Fibroblast of lung (primary cell): ENCODE measurements at places on chromosomes 13 and 19. TPM values are rescaled to one million over a fixed set of nuclear protein-coding genes. Genes with fewer than 3 reads are reported as not detected.

- no peak for DNase-seq
These were observed 462.5 kb downstream of the KLF5 start for GRCh38 chr13:73521290-73521624.

DNA sequence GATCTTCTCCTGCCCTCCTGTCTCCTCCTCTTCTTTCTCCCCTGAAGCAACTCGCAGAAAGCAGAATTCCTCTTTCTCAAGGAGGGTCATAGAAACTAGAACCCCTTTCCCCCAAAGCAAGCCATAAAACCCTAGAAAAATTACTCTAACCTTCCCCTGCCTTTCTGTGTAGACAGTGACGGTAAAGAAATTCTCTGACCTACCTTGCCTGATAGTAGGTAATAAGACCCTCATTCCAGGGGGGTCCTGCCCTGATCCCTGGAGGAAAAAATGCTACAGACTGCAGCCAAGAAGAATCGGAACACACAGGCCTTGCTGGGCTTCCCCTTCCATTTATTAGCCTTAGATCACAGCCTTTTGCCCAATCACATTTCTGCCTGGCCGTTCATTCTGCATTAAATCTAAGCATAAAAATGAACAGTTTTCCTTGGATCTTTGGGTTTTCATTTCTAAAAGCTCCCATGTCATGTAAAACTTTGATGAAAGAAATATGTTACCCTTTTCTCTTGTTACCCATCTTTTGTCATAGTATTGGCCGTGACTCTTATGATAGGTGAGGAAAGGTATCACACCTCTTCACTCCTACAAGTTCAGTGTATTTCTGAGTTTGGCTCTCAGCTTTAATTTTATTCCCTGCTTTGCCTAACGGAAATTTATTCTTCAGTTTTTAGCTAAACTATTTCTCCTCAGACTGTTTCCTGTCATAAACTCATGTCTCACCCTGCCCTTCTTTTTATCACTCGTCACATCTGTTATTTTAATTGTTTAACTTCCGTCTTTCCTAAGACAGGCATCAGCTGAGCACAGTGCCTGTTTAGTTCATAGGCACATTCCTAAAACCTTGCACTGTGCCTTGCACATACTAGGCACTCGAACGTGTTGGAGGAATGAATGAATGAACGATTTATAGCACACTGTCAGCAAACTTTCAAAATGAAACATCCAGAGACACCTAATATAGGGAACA is 20.4 kb upstream of the CPB2 start:
- DNase-seq, result no peak

DNA sequence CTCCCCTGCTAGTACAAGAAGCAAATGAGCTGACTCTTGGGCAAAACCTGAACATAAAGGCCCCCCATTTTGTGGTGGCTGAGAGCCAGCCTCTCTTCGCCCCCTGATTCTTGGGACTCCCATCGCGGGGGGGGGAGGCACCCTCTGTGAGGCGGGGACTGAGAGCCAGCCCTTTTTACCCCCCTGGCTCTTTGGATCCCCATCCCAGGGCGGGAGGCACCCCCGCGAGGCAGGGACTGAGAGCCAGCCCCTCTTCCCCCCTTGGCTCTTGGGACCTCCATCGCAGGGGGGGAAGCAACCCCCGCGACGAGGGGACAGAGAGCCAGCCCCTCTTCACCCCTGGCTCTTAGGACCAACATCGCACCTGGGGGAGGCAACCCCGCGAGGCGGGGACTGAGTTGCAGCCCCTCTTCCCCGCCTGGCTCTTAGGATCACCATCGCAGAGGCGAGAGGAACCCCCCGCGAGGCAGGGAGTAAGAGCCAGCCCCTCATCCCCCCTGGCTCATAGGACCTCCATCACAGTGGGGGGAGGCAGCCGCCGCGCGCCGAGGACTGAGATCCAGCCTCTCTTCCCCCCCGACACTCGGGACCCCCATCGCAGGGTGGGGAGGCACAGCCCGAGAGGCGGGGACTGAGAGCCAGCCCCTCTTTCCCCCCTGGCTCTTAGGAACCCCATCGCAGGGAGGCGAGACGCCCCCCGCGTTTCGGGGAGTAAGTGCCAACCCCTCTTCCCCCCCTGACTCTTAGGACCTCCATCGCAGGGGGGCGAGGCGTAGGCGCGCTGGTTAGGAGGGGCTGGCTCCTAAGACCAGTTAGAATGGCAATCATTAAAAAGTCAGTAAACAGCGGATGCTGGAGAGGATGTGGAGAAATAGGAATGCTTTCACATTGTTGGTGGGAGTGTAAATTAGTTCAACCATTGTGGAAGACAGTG is 2428.4 kb upstream of the PCDH20 start:
- DNase-seq, result no peak

DNA sequence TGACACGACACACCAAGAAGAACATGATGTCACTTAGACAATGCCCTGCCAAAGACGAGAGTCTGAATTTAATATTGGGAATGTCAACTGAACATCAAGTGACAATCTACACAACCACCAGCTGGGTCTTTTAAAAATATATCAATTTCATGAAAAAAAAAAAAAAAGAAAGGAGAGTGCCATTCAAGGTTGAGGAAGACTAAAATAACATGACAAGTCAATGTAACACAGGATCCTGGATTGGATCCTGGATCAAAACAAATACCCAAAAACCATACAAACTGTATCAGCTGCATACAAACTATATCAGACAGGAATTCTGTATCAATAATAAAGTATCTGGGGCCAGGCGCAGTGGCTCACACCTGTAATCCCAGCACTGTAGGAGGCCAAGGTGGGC is 4.7 kb downstream of the ZNF329 start:
- DNase-seq, result no peak

DNA sequence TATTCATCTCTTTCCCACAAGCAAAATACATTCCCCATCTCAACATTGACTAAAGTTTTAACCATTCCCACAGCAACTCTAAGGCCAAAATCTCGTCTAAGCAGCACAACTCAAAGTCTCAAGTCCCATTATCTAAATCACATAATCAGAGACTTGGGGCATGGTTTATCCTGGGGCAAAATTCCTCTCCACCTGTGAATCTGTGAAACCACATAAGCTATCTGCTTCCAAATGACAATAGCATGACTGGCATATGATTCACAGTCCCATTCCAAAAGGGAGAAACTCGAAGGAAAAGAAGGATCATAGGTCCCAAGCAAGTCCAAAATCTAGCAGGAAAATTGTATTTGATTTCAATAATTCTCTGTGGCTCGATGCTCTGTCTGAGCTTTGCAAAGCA is 73.0 kb downstream of the ANKRD10 start:
- no peak for DNase-seq

DNA sequence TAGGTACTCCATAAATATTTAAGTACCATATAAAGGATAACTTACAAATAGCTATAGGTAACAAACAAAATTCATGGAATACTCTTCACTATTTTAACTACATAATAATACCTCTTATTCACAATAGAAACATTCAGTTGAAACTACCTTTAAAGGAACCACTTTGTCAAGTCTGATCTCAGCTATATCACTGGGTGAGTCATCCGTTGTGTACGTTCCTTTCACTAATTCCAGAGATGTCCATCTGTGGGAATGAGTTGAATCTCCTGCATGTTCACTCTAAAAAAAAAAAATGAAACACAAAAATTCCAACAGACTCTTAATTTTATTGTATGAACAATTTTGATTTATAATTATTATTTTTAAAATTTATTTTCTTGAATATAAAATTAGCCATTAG is 149.4 kb upstream of the FBXL3 start:
- peak; percentile 82 for DNase-seq

DNA sequence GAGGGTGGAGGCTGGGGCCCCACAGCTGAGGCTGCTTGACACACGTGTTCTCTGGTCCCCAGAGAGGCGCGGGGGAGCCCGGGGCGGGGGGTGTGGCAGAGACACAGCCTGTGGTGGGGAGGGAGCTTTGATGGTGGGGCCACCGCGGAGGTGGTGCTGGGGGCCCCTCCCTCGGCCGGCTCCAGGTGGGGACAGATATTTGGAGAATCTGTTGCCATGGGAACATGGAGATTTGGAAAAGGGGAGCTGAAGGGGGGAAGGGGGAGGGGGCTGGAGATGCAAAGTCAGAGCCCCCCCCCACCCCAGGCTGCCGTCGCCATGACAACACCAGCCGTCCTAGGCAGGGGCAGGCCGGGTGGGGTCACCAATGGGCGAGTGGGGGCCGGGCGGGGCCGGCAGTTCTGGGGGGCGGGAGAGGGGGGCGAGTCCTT is 1.2 kb downstream of the PRKCG start:
- no peak for DNase-seq

DNA sequence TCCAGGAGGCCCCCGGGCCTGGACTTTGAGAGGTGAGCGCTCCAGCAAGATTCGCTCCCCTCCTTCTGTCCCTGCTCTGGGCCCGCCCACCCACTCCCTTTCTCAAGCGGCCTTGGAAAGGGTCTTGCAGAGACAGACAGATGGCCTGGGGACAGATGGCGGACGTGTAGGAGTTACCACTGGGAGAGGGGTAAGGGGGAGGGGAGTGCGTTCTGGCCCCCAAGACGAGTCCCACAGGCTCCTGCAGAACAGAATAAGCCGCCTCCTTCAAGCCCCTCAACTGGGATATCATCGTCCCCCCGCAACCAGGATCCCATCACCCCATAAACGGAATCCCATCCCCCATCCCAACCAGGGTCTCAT is 3.6 kb upstream of the TNFAIP8L1 start:
- no peak for DNase-seq

GRCh38 chr13:67619995-67620380 is 389.9 kb upstream of the PCDH9 start:
- DNase-seq, result peak; percentile 81

- DNase-seq, result no peak
These were observed 63.5 kb upstream of the GPR183 start for GRCh38 chr13:99370481-99371275.

DNA sequence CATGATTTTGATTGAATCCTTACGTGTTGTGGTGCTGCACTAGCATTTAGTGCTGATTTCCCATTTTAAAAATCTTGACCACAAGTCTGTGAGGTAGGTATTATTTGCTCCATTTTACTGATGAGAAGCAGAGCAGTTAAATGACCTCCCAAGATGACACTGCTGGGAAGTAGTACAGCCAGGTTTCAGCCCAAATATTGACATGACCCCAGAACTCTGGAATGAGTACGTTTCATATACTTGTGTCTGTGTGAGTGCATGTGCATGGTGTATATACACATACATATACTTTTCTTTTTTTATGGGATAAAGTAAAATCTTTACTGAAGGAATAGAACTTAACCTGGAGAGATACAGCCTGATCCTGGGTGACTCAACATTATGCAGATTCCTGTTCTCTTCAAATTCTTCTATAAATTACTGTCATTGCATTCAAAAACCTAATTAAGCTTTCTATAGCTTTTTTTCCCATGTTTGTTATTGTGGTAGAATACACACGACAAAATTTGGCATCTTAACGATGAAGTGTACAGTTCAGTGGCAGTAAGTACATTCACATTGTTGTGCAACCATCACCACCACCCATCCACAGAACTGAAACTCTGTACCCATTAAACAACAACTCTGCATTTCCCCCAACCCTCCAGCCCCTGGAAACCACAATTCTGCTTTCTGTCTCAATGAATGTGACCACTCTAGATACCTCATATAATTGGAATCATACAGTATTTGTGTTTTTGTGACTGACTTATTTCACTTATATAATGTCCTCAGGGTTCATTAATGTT is 311.9 kb downstream of the MTUS2 start:
- no peak for DNase-seq

DNA sequence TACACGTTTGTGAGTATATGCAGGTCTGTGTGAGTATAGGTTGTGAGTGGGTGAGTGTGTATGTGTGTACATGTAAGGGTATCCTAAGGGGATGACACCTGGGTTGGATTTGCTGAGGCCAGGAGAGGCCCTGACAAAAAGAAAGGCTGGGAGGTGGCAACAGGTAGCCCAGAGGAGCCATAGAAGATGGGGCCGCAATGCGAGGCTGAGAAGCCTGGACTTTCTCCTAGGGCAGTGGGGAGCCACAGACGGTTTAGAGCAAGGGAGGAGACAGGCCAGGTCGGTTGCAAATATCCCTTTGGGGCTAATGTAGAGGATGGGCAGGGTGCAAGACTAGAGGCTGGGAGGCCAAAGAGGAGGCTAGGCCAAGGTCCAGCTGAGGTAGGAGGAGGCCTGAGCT is 54.3 kb downstream of the CELF5 start:
- no peak for DNase-seq

DNA sequence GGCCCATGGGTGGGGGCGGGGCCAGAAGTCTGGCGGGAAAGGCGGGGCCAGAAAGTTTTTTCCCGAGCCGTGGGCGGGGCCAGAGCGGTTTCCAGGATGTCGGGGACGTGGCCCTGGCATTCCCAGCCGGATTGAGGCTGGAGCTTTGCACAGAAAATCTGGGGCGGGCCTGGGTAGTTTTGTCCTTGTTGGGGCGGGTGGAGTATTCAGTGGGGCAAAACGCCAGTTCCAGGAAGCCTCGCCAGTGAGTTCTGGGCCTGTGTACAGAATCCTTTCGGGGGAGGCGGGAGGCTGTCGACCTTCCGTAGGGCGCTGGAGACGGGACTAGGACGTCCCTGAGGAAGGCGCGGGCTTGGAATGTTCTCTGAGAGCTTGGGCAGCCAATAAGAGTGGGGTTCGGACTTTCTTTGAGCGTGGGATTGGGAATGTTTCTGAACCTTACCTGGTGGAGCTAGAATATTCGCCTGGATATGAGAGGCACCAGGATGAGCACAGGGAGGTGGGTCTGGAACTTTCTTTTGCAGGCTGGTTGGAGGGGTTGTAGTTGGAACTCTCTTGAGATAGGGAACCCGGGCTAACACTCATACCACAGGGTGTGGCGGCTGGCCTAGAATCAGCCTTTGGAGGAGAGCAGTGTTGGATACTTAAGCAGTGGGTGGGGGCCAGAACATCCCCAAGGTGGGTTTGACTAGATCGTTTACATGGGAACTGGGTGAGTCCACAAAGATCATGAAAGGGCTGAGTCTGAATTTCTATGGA is 1.3 kb downstream of the CCDC9 start:
- no peak for DNase-seq

The GARIN5A gene
- 0.51 and 0.66 TPM in 2 replicates for total RNA-seq

The DPRX gene
- not detected in 2 replicates for total RNA-seq

The CASP14 gene
- not detected in 2 replicates for total RNA-seq

The CEACAM21 gene
- total RNA-seq, result not detected in 2 replicates
